Fibroblast of mammary gland (primary cell): ENCODE measurements at places on chromosomes 13 and 19.

GRCh38 chr13:43472980-43473379, 313.8 kb downstream of the ENOX1 start:
- no peak for DNase-seq

DNA sequence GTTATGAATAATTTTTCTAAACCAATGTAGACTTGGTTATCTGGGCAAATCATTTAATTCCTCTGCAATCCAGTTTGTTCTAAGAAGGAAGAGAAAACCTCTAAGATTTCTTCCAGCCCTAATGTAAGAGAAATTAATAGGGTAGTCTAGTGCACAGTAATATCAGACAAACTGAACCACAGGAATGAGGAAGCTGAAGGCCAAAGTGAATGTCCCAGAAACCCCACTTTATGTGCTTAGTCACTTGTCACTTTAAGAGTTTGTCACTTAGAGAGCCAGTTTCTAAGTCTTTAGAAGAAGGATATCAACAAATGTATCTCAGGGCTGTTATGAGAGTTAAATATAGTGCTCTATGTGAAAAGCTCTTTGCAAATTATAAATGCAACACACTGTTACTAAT, 750.6 kb downstream of the DIAPH3 start:
- DNase-seq: no peak

DNA sequence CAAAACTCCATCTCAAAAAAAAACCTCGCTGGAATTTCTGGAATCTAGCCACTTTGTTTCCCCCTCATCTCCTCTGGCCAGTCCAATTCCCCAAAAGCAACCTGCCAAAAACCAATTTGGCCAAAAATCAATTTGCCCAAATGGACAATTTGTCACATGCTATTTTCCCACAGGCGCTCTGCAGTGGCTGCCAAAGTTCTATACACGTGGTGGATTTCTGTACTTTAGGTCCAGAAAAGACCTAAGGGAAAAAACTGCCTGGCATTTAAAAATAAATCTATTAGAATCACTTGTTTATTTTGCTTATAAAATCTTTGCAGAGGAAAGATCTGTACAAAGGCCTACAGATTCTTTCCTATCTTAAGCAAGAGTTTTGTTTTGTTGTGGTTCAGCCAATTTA, 79.4 kb downstream of the MAP4K1 start:
- no peak for DNase-seq

DNA sequence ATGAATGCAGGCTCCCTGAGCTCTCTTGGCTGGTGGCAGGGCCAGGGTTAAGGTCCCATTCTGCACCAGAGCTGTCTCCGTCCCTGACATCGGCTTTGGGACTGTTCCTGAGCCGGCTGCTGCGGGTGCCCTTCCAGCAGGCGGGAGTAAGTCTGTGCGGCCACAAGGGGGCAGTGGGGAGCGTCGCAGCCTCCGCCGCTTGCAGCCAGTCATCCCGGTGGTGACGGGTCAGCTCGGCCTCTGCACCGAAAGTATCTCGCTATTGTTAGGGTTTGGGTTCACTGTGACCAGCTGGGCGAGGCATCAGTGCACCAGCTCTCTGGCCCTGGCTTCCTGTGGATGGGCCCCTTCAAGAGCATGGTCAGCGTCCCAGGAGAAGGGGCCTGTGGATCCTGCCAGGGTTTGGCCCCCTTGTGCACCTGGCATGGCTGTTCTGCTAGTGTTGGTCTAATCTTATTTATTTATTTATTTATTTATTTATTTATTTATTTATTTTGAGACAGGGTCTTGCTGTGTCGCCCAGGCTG, 15.1 kb downstream of the NDUFB7 start:
- peak; percentile 80 for DNase-seq

- peak; percentile 2 for DNase-seq
Measured at GRCh38 chr19:20422216-20423205, 143.1 kb downstream of the ZNF737 start.

DNA sequence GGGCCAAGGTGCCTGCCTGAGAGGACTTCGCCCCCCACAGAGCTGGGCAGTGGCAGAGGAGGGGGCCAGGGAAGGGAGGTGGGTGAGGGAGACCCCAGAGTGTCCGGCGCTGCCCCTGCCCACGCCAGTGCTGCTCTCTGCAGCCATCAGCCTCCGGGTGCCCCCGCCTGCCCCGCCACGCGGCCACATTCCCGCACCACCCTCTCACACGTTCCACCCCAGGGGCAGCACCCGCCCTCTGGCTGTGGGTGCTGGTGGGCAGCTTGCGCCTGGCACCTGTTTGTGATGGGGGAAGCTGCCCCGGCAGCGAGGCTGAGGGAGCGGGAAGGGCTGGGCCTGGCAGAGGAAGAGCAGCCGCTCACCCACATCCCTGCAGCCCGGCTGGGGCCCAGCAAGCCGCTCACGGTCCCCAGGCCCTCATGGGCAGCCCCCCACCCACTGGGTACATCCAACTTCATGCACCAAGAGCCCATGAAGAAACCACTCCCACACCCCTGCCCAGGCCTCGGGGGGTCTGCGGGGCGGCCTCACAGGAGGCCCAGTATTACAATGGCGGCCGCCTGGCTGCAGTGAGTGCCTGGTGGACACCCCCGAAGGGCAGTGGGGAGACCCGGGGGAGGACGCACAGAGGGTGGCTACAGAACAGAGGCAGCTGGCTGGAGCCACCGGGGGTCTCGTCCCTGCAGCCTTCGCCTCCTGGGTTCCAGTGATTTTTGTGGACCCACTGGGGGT, 14.0 kb downstream of the SBNO2 start:
- no peak for DNase-seq

GRCh38 chr13:21762512-21762911, 91.6 kb downstream of the FGF9 start:
- DNase-seq: no peak

DNA sequence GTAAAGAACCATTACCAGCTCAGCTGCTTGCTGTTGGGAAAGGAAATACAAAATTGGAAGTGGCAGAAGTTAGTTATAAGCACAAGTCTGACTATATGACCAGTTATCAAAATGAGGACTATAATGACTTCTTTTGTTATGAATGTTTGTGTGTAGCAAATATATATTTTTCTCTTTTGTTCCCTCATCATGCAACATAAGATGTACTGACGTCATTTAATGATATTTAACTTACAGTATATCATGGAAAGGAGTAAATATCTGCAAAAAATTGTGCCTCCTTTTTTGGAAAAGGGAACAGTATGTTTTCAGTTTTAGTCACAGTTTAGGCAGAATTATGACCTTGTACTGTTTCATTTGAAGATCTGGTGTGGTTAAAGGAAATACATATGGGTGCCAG, 356.3 kb upstream of the SLITRK5 start:
- DNase-seq: no peak

- DNase-seq: no peak
Measured at GRCh38 chr19:36379510-36379819, 464 bp upstream of the ZFP14 start.

- no peak for DNase-seq
Measured at GRCh38 chr13:99961636-99962035, 9.9 kb downstream of the ZIC5 start.

DNA sequence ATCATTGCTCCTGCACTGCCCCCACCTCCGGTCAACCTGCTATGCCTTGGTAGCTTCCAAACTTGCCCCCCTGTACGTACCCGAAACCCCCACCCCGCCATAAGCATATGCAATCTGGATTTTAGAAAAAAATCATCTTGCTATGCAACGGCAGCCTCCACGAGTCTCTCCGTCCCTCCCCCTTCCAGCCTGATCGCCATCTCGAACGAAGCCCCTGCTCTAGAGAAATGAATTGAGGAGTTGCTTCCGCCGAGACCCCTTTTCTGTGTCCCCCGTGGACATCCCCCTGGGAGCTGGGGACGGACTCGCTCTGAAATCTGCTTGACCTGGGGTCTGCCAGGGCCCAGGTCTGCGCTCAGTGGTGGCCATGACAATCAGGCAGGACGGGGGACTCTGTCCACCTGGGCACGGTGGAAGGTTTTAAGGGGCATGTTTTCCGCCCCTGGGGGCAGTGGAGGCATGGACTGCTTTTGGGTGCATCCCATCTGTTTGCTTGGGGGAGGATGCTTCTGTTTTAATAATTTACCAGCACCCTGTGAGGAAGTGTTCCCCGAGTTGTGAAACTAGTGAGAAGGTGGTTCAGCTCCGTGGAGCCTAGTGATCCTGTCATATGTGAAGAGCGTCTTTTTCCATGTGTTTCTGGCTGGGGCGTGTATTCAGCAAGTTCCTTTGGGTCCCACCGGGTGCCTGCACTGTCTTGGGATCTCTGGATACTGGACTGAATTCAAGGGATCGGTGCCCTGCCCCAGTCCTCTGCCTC, 1.0 kb downstream of the KDM4B start:
- DNase-seq: peak; percentile 36

GRCh38 chr13:30044932-30045331, 194.5 kb upstream of the UBL3 start:
- DNase-seq: no peak

DNA sequence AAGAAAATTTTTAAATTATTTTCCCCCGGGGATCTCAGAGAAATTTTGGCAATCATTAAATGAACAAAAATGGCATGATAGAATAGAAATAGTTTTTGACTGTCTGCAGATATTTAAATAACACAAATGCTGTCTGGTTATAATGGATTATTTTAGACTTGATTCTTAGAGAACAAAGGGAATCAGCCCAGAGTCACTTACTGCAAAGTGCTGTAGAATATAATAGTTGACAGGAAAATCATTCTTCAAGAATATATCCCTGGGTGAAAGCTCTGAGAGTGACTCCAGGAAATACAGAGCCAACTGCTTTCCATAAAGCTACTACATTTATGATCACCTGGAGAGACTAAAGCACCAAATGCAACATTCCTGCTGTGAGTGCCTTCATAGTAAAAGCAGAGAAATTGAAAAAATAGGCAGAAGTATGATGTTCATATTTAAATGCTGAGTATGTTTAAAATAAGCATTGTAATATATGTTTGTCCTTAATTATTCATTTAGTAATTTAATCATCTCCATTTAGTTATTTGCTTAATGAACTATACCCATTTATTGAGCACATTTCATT, 1765.8 kb downstream of the SLITRK1 start:
- DNase-seq: no peak

- DNase-seq: no peak
Measured at GRCh38 chr19:41991025-41991424, 3.0 kb downstream of the ATP1A3 start.

- peak; percentile 62 for DNase-seq
Measured at GRCh38 chr19:44903602-44904425, 1.8 kb upstream of the APOE start.

DNA sequence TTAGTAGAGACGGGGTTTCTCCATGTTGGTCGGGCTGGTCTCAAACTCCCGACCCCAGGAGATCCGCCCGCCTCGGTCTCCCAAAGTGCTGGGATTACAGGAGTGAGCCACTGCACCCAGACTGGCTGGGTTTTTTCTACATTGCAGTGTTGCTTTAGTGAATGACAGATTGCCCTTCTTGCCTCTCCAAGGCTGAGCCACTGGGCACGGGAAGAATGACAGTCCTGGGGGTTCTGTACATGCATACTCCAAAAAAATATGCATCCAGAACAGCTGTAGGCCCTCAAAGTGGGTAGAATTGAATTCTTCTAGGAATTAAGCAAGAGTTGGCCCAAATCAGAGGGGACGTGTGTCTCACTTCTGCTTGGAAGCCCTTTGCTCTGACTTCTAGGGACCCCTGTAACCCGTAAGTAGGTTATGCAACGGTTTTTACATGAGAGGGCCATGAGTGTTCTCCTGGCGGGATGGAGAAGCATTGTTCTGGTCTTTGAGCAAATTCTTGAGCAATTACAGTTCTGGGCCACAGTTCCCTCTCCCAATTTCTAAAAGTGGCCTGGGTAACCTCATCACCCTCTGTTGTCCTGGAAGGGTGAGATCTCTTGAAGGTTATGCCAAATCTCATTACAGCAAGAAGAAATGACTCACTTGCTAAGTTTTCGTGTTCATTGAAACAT, 3.6 kb downstream of the ACTN4 start:
- peak; percentile 98 for DNase-seq

GRCh38 chr13:78784014-78784750, 125.2 kb upstream of the OBI1 start:
- DNase-seq: no peak

- DNase-seq: no peak
Measured at GRCh38 chr13:112251930-112252585, 124.1 kb upstream of the SPACA7 start.

- peak; percentile 98 for DNase-seq
Measured at GRCh38 chr13:41694545-41695301, 237.4 kb downstream of the RGCC start.

DNA sequence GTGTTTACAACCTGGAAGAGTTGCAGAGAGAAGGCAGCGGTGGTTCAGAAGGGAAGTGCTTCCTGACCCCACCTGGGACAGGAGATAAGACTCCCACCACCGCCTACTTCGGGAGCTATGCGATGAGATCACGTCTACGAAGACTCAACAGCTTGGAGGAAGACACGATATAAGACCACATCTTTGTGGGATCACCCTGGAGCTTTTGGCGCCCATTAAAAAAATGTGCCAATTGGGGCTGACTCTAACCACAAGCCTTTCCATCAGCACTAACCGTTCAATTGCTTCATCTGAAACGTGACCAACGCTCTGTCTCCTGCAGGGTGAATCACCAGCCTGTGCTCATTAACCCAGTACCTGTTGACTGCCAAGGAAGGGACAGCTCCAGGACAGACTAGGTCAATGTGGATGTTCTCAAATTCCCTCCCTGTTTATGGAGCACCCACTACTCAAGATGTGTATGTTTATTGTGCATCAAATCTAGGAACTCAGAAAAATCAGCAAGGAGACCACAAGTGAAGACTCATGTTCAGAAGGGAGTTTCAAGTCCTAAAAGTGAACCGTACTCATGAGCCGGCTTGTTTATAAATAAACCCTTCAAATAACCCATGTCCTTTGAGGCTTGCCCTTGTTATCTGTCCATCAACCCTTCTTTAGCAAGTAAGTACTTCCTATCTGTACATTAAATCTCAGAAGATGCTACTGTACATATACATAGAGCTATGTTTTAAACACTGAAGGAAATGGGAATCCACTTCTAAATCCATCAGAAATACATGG, 67.5 kb downstream of the LATS2 start:
- peak; percentile 92 for DNase-seq

DNA sequence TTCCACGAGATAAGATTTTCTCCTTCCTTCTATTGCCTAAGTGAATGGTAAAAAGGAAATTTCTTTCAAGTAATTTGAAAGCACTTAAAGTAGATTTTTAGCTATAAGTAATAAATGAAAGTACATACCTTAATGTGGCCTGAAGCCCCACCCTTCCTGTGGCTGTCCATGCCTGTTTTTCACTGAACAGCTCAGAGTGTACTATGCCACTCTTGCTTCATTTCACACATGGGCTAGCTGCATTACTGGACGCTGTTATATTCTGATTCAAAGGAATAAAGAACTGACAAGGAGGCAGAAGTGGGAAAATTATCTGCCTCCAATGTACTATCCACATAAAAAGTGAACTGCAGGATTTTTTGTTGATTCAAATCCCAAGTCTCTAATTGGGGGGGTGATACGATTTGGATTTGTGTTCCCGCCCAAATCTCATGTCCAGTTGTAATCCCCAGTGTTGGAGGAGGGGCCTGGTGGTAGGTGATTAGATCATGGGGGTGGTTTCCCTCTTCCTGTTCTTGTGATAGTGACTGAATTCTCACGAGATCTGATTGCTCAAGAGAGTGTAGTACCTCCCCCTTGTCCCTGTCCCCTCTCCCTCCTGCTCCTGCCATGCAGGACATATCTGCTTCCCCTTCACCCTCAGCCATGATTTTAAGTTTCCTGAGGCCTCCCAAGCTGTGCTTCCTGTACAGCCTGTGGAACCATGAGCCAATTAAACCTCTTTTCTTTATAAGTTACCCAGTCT, 154.7 kb upstream of the SGCG start:
- peak; percentile 2 for DNase-seq

GRCh38 chr13:90427322-90428272, 919.9 kb upstream of the MIR17HG start:
- DNase-seq: no peak
